ENCODE measurements at places on chromosomes 1 and 21.

DNA sequence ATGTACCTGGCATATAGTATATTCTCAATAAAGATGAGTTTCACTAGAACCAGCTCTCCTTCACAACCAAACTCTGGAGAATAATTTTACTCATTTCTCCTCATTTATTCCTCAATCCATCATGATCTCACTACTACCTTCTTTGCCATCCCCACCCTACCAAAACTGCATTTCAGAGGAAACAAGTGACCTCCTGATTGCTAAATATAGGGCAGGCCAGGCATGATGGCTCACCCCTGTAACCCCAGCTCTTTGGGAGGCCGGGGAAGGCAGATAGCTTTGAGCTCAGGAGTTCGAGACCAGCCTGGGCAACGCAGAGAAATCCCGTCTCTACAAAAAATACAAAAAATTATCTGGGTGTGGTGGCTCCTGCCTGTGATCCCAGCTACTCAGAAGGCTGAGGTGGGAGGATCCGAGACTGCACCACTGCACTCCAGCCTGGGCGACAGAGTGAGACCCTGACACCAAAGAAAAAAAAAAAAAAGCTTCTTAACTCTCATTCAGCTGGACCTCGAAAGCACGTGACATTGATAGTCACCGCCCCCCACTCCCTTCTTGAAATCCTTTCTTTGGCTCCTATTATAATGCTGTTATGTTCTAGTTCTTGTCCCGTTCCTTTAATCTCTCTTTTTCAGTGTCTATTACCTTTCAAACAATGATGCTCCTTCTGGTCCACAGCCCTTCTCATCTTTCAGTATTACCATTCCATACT is 2.1 kb downstream of the TESK2 start:
- DNase-seq, result no peak

- no peak for DNase-seq
Measured at GRCh38 chr1:213383465-213383864, 332.4 kb downstream of the RPS6KC1 start.

GRCh38 chr1:70441392-70442035 is 30.4 kb downstream of the CTH start:
- no peak for DNase-seq

- no peak for DNase-seq
Measured at GRCh38 chr1:228081578-228082213, 812 bp upstream of the ARF1 start.

GRCh38 chr1:43123031-43123430 is 49.1 kb downstream of the EBNA1BP2 start:
- no peak for DNase-seq

DNA sequence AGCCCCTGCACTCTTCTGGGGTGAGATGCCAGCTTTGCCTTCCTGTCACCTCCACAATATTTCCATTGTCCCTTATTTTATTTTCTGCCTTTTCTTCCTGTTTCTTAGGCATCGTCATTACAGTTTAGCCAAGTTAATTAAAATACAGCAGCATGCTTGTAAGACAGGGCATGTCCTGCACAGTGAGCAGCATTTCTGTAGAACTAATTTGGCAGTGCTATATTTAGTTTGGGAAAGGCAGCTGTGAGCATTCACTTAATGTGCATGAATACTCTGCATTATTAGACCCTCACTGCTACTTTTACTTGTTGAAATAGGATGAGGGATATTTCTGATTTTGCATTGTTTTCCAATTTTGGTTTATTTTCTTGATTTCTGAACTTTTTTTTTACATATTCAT is 133.3 kb downstream of the KCNK2 start:
- no peak for DNase-seq

DNA sequence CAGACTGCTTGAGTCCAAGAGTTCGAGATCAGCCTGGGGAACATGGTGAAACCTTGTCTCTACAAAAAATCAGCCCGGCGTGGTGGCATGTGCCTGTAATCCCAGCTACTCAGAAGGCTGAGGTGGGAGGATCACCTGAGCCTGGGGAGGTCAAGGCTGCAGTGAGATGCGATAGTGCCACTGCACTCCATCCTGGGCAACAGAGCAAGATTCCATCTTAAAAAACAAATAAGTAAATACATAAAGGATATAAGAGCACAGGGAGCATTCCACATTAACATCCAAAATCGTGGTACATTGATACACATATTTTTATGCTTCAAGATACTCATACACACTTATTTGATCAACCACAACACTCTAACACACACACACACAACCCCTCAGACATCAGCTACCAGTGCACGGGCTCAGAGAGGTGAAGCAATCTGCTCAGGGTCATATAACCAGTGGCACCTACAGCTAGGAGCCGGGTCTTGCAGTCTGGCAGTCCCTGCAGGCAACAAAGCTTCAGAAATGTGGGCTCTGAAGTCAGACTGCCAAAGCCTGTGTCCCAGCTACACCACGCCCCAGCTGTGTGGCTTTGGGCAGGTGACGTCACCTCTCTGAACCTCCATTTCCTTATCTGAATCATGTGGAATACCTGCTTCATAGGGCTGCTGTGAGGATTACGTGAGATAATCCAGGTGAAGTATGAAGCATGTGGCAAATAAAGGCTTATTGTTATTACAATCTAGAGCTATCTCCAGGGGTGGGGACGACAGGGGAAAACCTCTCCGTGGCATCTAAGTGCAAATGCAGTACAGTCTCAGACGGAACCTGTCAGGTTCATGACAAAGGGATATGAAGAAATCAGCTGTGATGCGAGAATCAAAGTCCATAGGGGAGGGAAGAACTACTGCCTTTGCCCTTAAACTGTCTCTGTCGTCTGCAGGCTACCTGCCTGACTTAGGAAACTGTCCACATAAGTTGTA is 4.8 kb upstream of the CRYBG2 start:
- DNase-seq, result no peak

GRCh38 chr21:39153842-39154241 is 29.4 kb downstream of the PSMG1 start:
- DNase-seq, result no peak

GRCh38 chr1:97668945-97669344 is 251.9 kb downstream of the DPYD start:
- no peak for DNase-seq
